ENCODE measurements at places on chromosomes 3 and 15.

- DNase-seq = no peak
Measured at GRCh38 chr3:23405081-23405480, 202.0 kb downstream of the UBE2E2 start.

DNA sequence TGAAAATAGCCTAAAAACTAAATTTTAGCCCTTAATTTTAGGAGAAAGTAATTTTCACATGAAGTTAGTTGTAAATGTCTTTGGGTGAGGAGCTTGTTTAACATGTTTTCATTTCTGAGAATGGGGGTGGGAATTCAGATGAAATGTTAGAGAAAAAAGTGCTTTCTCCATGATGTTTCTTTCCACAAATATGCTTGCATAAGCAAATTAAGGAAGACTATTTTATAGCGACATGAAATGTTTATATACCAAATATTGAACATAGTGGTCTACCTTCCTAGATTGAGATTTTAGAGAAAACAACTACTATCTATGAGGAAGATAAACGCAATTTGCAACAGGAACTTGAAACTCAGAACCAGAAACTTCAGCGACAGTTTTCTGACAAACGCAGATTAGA is 13.0 kb upstream of the RPLP1 start:
- no peak for DNase-seq

- DNase-seq = peak; percentile 9
Measured at GRCh38 chr3:45507820-45508317, 86.7 kb upstream of the LIMD1 start.

GRCh38 chr3:14921811-14922705 is 25.3 kb upstream of the NR2C2 start:
- no peak for DNase-seq

- no peak for DNase-seq
Measured at GRCh38 chr3:11162401-11163345, 8.4 kb downstream of the HRH1 start.

DNA sequence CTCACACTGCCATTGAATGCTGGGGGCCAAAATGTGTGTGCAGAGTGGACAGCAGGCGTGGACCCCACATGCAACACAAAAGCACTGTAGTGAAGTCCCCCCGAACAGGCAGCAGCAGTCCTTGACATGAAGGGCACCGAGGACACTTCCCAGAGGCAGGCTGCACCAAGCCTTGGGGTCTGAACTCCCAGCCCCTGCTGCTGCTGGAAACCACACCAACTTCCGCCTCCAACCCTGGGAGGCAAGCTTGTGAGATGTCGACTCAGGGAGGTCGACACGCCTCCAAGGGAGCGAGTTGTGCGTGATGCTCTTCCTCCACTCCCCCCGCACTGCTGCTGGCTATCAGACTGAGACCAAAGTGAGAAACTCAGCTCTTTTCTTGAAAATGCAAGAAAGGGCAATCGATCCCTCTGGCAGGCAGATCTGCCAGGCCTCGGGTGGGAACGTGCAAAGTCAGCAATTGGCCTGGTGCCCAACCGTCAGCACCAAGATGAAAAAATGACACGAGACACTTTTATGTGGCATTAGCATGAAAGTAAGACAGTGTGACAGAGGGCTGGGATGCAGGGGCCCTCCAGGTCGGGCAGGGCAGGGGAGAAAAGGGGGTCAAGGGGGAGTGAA is 43.6 kb downstream of the WHAMM start:
- peak; percentile 15 for DNase-seq

GRCh38 chr3:102174832-102175374 is 259.9 kb upstream of the ZPLD1 start:
- DNase-seq = no peak

- DNase-seq = no peak
Measured at GRCh38 chr3:64905906-64906410, 218.2 kb upstream of the ADAMTS9 start.

- peak; percentile 88 for DNase-seq
Measured at GRCh38 chr3:179563271-179563783, 601 bp downstream of the ACTL6A start.

- no peak for DNase-seq
Measured at GRCh38 chr15:54803134-54803808, 393.5 kb downstream of the RSL24D1 start.

GRCh38 chr3:185924375-185924774 is 13.4 kb downstream of the TRA2B start:
- DNase-seq = no peak

DNA sequence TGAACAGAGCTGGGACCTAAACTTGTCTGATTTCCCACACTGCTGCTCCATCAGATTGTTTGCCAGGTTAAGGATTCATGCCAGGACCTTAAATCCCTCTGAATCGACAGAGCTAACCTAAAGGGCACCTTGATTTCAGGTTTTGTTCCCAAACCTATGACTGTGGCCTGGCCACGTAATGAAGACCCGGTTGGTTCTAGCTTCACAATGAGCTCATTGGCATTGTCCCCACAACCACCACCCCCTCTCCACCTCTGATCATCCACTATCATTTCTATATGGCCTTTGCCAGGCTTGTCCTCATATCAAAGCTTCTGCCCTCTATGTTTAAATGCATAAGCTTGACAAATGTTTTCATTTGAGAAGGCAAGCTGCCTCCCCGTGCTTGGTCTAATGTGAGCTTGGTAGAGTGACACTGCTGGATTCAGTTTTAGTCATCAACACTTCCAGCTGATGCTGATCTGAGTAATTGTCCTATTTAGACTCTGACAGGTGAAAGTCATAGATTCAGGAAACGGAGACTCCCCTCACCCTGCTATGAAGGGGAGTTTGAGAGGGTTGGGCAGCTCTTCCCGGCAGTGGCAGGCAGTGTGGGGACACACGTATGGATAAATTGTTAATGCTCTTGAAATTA is 407.1 kb upstream of the CFAP20DC start:
- DNase-seq = peak; percentile 59
